Motor neuron (in vitro differentiated cells): ENCODE measurements at places on chromosomes 16 and 17. TPM values are rescaled to one million over a fixed set of nuclear protein-coding genes. Genes with fewer than 3 reads are reported as not detected.

- no peak for ATAC-seq
These were observed 213.2 kb downstream of the C16orf78 start for GRCh38 chr16:49586466-49587450.

DNA sequence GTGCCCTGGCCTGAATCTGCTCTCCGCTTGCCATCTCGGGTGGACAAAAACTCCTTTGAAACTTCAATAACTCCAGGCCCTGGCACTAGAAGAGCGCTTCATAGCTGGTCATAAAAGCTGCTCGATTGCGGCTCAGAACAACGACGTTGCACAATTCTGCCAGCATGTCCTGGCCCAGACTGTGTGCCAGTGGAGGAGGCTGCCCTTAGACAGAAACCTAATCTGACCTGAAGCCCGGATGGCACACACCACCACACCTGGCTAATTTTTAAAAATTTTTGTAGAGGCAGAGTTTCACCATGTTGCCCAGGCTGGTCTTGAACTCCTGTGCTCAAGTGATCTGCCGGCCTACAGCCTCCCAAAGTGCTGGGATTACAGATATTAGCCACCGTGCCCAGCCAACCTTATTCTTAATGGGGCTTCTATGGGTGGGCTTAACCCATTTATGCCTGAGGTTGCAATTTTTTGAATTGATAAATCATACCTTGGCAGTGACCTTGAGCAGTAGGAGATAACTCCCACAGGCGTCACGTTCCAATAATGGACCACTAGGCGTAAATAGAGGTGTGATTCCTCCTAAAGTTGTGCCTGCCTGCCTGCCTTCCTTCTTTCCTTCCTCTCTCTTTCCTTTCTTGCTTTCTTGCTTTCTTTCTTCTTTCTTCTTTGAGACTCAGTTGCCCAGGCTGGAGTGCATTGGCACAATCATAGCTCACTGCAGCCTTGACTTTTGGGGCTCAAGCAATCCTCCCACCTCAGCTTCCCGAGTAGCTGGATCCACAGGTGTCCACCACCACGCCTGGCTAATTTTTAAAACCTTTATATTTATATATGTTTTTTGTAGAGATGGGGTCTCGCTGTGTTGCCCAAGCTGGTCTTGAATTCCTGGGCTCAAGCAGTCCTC lies 1.1 kb upstream of the PPL start:
- no peak for ATAC-seq

DNA sequence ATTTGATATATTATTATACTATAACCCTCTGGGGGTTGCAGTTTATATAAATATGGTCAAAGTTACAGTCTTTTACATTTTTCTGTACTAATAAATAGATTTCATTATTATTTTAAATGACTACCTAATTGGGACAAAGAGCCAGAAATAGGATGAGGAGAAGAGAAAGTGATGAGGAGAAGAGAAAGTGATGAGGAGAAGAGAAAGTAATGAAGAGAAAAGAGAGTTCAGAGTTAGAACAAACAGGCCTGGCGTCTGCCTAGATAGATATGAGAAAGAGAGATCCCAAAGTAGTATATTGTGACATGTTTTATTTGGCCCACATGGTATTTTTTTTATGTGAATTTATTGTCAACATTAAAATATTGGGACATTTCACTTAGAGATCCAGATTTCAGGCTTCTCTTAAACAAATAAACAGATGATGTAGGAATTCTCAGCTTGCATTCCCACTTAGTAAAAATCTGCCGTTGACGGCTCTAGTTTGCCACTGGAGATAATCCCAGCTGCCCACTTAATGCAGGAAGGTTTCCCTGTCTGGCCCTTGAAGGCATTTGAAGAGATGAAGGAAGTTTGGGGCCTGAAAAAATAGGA lies 210.7 kb downstream of the STX8 start:
- ATAC-seq, result no peak

- ATAC-seq, result no peak
These were observed 7.5 kb upstream of the ALKBH5 start for GRCh38 chr17:18176176-18176575.

- no peak for ATAC-seq
These were observed 595.9 kb downstream of the WWOX start for GRCh38 chr16:78695391-78695790.

- peak; percentile 65 for ATAC-seq
These were observed 4.3 kb upstream of the MYL4 start for GRCh38 chr17:47204722-47205418.

DNA sequence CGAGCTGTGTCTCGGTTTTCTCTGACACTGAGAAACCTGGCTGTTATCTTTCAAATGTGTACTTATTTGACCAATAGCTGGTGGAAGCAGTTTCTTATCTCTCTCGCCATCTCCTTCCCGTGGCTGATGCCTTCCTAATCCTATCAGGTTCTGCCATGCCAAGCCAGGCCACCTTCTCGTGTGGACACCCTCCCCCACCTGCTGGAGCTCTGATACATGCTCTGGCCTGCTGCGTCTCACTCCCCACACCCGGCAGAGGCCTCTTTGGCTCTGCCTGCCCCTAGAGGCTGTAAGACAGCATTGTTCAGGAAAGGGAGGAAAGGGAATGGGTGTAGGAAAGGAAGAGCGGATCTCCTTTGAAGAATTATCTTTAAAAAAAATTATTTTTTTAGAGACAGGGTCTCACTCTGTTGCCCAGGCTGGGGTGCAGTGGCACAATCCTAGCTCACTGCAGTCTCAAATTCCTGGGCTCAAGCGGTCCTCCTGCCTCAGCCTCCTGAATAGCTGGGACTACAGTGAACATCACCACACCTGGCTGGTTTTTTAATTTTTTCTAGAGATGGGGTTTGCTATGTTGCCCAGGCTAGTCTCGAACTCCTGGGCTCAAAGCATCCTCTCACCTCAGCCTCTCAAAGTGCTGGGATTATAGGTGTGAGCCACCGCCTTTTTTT lies 7.5 kb upstream of the ARMC5 start:
- peak; percentile 89 for ATAC-seq

DNA sequence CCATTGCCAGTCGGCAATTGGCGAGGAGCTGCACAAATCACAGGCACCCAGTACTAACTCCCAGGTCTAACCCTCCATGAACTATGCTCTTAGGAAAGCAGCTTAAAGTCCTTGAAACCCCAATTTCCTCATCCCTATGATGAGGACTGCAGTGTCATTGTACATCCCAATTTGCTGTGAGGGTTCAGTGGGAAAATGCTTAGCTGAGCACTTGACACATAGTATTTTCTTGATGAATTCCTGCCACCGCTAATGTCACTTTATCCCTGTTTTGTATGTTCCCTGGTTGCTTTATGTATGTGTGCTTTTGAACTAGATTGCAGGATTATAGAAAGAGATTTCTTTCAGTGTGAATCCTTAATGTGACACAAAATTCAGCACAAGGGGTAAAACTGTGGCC lies 161.5 kb upstream of the RBFOX1 start:
- no peak for ATAC-seq

The CES5A gene
- 0.59 TPM in 1 of 2 replicates, not detected in the other for total RNA-seq

The NPW gene
- total RNA-seq, result 1.2 and 8.1 TPM in 2 replicates

The SPNS2 gene
- 20.7 and 22.3 TPM in 2 replicates for total RNA-seq

The EPX gene
- total RNA-seq, result 0.42 TPM in 1 of 2 replicates, not detected in the other

The BCL6B gene
- total RNA-seq, result 1.5 and 1.8 TPM in 2 replicates

The SPN gene
- total RNA-seq, result 1.1 TPM in 2 replicates
